ENCODE measurements at places on chromosomes 16 and 17.

GRCh38 chr16:6149031-6149430 lies 1051.4 kb upstream of the EEF2KMT start:
- no peak for DNase-seq

GRCh38 chr16:57639172-57639887 lies 10.9 kb downstream of the ADGRG1 start:
- DNase-seq, result peak; percentile 83

DNA sequence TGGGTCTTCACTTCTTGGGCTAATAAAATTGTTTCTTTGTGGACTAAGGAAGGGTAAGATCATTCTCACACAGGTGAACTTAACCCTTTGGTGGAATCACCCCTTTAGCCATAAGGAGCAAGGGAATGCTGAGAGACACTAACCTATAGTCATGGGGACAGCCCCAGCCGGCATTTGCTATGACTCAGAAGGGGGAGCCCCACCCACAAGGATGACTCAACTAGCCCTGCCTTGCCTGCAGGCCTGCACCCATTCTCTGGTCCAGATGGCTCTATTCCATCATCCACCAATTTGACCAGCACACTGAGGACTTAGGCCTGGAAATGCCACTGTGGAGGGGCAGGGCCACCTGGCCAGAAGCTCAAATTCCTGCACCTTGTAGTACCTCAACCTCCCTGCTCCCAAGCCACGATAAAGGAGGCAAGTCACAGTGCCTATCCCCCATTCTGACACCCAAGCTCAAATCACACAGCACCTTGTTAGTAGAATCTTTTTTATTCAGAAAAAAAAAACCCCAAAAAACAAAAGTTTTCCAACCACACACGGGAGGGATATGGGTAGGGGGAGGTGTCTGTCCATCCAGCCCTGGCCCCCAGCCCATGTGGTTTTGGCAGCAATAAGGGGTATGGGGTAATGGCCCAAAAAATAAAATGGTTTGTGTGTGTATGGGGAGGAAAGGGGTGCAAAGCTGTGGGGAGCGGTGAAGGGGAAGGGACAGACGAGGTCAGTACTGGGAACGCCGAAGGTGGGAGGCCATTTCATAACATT lies 3.0 kb downstream of the PFN1 start:
- DNase-seq, result no peak

- no peak for DNase-seq
Measured at GRCh38 chr17:19273731-19274130, 36.6 kb downstream of the EPN2 start.

DNA sequence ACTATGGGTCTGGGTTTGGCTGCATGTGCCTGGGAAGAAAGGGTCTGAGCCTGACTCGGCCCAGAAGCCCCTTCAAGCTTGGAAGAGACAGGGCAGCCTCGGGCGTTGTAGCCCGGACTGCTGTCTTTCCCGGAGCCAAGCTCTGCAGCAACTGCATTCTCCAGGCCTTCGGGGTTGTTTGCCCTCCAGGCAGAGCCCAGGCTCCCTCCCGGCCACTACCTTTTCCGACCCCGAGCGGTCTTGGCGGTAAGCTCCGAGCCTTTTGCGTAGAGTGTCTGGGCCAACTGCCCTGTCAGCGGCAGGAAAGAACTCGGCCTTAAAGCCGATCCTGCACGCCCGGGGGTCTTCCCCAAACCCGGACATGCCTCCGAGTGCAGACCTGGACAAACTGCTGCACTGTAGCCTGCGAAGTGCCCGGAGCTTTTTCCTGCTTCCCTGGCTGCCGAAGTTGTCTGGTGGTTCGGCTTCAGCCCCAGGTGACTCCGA lies 1.3 kb downstream of the LHX1 start:
- DNase-seq, result no peak

GRCh38 chr16:78094166-78094565 lies 5.3 kb upstream of the WWOX start:
- no peak for DNase-seq

Measured in nephron progenitor cell (in vitro differentiated cells).